ENCODE measurements at places on chromosomes 3 and 15.

DNA sequence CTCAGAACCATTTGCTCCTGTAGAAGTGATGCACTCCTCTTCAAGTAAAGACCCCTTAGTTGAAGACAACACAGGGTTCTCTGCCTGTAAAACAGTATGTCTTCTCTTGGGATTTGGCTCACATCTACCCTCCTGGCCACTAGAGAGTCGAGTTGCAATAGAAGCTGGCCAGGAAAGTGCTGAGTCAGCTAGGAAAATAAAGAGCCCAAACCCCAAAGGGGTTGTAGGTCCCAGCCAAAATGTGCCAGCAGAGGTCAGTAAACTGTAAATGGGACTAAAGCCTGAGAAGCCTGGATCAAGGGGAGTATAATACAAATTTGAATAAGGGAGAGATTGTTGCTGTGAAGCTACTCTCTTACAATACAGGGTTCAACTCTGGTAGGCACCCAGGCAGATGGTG lies 37.2 kb upstream of the THBS1 start:
- DNase-seq: no peak

DNA sequence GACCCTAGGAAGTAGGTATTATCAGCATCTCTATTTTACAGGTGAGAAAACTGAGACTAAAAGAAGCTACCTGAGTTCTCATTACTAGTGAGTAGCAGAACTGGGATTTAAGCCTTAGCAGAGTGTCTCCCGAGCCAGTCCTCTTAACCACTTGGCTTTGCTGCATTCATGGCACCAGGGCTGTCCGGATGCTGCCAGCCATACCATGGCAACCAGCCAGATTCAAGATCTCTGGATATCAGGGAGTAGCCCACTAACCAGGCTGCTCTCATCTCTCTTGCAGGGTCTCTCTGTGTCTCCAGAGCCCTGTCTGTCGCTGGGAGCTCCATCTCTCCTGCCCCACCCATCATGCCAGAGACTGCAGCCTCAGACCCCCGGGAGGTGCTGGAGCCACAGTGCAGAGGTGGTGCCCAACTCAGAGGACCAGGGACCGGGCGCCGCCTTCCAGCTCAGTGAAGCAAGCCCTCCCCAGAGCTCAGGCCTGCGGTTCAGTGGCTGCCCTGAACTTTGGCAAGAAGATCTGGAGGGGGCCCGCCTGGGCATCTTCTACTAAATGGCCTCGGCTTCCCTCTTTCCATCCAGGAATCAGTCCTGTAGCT lies 1.7 kb downstream of the MESP2 start:
- no peak for DNase-seq

- no peak for DNase-seq
These were observed 22.8 kb downstream of the BCL2A1 start for GRCh38 chr15:79948095-79948695.

- DNase-seq: no peak
These were observed 75.8 kb downstream of the STXBP5L start for GRCh38 chr3:120983841-120984240.

DNA sequence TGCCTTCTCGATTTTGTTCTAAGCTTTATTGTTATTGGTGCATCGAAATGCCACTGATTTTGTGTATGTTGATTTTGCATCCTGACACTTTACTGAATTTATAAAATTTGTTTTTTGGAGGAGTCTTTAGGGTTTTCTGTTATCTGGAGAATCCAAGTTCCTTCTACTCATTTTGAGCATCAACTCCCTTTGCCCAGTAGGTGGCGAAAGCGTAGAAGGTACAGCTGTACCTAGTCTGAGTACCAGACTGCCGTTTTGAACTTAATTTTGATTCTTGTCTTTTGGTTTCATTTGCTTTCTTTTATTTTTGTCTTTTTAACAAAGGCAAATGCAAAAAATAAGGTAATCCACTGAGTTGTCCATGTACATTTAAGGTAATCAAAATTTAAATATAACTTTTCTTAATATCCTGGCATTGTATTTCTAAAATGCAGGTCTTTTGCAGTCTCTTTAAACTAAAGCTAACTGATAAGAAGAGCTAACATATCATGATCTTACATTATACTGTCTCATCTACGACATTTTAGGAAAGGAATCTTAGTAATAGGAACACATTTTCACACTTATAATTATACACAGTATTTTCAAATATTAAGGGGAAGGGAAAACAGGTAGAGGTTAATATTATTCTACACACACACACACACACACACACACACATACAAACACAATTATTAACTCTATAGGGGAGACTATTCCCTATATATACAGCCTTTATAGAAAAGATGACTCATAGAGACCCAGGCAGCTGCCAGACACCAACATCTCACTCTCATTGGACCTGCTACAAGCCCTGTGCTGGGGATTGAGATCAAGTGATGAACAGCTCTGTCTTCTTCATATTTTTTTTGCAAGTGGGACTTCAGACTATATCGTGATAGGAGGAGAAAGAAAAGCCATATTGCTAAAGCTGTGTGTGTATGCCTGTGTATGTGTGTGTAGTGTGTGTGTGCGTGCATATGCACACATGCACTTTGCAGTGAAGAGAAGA lies 71.8 kb downstream of the SYNPR start:
- DNase-seq: peak; percentile 40

DNA sequence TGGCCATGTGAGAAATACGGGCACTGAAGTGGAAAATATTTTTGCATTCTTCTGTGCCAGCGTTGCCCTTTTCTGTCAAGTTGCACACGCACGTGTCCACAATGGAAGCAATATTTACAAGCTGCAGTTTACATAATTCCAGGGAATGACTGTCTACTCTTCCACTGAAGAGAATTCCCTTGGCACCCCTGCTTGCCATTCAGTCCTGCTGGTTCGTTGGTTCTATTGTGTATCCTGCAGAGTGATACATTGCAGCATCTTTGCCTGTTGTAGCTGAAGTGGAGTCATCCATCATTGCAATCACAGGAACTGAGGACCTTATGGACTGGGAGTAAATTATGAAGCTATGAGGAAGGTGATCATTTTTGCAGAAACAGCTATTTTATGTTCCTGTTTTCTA lies 759.4 kb downstream of the ROBO2 start:
- no peak for DNase-seq

DNA sequence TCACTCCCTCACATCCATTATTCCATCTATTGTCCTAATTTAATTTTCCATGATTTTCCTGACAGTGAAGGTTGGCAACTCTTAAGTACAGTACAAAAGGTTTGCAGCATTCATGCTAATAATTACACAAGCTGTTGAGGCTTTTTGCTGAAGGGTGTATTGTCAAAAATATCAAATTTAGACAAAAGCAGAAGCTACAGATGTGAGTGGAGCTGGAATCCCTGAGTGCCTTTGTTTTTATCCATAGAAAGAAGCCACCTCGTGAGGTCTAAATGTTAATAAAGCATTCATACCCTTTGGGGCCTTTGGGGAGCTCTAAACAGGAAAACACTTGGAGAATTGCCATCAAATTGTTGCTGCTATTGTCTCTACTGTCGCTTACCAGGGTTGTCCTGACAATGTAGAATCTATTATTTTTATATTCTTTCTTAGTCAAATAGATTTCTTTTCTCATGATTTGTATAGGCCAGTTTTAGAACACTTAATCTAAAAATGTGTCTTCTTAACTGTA lies 185.8 kb upstream of the ROBO1 start:
- no peak for DNase-seq

GRCh38 chr3:25297667-25298585 lies 130.1 kb upstream of the RARB start:
- DNase-seq: peak; percentile 21

- DNase-seq: peak; percentile 51
These were observed 40.0 kb downstream of the ATG7 start for GRCh38 chr3:11312166-11312565.

GRCh38 chr15:71577071-71577470 lies 233.3 kb upstream of the NR2E3 start:
- no peak for DNase-seq

- DNase-seq: peak; percentile 47
These were observed 284.1 kb upstream of the NR2E3 start for GRCh38 chr15:71526060-71526820.

GRCh38 chr3:27910456-27910855 lies 188.3 kb upstream of the EOMES start:
- no peak for DNase-seq

GRCh38 chr15:57589281-57589680 lies 2.4 kb upstream of the MYZAP start:
- no peak for DNase-seq

DNA sequence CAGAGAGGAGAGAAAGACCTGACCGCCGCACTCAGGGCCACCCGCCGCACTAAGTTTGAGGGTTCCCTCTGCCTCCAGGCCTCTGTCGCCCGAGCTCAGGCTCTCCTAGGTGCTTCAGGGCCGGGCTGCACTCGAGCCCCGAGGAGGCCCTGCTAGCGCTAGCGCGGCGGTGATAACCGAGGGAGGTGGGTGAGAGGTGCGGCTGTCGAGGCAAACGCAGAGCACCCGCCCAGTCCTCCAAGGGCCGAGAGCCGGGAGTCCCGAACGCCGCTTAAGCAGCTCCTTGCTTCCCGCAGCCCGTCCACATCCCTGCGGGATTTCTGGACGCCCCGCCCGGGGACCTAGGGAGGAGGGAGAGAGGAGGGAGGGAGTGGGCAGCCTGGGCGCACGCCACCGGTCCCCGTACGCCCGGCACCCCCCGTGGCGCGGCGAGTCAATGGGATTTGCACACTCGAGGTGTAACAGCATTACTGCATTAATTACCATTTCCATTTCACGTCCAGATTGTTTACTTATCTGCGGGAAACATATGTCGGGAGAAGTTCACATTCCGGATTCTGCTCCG lies 6.8 kb downstream of the SOX14 start:
- DNase-seq: no peak

DNA sequence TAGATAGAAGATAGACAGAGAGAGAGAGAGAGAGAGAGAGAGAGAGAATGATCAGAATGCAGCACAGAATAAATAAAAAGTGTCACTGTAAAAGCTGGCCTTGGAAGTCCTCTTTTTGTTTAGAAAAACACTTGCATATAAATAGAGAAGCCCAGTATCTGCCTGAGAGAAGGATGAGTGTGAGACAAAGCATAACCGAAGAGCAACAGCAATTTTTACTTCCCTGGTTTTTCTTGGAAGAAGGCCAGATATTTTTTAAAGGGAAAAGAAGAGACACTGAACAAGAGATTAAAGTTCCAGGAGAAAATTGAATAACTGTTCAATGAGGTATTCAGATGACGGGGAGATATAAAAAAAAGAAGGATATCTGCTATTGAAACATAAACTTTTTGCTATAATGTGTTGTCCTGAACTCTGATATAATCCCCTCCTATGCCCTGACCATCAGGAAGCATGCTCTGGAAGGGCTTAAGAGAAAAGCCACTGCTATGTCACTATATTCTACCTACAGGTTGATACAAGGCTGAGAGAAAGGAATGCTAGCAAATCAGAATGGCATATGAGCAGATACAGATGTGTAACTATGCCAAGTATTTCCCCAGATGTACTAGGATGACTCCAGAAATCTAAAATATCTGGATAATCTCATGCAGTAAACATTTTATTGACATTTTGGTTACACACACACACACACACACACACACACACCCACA lies 358.9 kb downstream of the RBMS3 start:
- DNase-seq: no peak

DNA sequence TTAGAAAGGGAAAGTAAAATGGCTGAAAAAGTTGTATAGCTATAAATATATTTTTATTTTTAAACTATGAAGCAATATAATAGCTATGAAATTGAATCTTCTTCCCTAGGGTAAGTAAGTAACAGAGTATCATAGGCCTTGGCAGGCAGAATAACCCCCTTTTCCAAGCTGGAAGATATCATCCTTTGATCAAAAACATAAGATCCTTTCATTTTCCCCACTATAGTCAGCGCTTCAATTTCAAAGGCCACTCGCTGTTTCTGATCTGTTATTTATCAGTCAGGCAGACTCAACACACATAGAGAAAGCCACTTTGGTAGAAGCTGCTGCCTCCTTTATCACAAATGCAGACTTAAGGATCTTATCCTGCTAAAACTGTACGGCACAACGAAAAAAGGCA lies 74.0 kb upstream of the UBE2E2 start:
- DNase-seq: no peak

DNA sequence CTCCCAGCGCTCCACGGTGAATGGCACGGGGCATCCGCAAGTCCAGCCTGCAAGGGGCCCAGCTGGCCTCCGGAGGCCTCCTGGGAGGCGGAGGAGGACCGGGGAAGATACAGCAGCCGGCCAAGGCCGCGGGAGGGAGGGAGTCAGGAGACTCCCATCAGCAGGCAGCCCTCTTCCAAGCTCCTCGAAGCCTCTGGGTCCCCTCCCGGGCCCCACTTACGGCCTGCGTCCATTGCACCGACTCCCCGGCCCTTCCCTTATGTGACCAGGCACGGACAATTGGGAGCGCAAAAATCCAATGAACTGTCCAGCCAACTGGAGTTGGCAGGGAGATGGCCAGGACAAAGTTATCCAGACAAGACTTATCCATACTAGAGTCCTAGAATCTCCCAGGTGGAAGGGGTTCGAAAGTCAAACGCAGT lies 668 bp downstream of the MFGE8 start:
- DNase-seq: no peak

DNA sequence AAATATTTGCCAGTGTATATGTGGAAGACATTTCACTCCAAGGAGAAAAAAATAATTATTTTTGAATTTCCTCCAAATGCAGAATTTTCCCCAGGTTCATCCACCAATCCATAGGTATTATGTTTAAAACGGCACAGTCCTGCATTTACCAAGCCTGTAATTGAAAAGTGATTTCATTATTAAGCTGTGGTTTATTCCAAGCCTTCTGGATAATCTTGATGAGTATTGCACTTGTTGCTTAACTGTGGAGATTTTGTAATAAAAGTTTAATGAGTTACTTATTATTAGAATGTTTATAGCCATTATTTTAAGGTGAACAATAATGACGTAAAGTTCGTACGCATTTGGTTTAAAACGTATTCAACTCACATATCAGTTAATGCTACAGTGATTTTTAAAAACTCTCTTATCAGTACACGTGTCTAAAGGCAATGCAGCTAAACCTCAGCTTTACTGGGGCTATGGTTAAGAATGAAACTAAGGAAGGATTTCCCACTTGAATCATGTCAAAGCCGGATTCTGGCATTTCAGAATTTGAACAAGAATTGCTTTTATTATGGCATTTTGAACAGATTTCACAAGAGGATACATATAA lies 283.9 kb downstream of the MECOM start:
- DNase-seq: no peak

DNA sequence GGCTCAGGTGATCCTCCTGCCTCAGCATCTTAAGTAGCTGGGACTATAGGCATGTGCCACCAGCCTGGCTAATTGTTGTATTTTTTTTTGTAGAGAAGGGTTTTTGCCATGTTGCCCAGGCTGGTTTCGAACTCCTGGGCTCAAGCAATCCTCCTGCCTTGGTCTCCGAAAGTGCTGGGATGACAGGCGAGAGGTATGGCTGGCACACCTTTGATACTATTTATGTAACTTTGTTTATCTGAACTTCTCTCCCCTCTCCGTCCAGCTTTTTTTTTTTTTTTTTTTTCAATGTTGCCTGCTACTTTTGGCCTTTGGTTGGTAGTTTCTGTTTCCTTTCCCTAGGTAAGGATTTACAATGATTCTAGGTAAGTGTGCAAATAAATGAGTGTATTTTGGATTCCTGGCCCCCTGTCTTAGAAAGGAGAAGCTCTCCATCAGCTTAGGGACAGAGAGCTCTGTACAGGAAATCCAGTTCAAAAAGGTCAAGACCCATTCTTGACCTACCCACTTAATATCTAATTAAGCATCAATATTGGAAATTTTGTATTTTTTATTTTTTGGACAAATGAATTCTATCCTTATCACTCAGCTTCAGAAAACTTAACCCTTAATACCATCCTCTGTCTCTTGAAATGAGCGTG lies 6.8 kb downstream of the ARL6IP5 start:
- no peak for DNase-seq

GRCh38 chr3:10547413-10547812 lies 42.0 kb upstream of the ATP2B2 start:
- DNase-seq: no peak

Measured in fibroblast of skin of left quadriceps (primary cell).